ENCODE measurements at places on chromosomes 7 and 10.

- no peak for DNase-seq
Observed at GRCh38 chr7:13276977-13277376, 589.5 kb downstream of the ARL4A start.

DNA sequence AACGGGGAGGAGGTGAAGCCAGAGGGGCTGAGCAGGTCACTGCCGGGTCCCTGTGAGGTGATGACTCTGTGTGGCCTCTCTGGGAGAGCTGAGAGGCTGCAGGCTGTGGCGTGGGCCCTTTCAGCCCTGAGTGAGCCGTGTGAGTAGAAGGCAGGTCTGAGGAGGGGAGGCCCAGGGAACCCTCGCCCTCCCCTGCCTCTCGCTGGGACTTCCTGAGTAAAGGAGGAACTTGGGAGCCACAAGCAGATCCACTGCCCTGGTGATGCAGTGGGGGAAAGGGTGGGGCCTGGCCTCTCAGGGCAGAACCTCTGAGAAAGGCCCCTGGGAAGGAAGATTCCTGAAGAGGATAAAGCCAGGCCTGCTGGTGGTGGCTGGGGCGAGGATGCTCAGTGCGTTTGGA, 22.8 kb downstream of the EEPD1 start:
- peak; percentile 74 for DNase-seq

GRCh38 chr7:34949361-34949760, 87.9 kb downstream of the DPY19L1 start:
- no peak for DNase-seq

- DNase-seq: no peak
Observed at GRCh38 chr7:37666026-37666799, 17.4 kb upstream of the GPR141 start.

DNA sequence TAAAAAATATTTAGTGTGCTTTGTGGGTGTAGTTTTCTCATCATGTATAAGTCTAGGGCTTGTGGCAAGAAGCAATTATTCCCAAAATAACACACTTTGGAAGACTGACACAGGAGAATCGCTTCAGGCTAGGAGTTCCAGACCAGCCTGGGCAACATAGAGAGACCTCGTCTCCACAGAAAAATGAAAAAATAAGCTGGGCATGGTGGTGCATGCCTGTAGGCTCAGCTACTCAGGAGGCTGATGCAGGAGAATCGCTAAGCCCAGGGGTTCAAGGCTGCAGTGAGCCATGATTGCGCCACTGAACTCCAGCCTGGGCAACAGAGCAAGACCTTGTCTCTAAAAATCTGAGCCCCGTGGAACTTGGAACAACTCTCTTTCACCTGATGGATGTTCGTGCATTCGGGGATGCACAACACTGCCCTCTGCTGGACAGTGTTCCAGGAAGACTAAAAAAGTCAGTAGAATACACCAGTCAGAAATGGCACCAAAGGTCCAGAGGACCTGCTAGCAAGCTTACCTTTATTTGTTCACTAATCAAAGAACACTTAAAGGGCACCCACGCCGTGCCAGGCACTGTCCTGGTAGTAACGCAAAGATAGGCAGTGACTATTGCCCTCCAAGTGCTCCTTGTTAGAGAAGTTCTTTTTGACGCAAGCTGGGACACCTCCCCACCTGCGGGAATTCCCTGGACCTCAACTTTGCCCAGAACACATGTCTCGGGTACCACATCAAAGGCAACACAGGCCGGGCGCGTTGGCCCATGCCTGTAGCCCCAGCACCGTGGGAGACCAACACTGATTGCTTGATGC, 81.9 kb upstream of the CALN1 start:
- DNase-seq: peak; percentile 47

GRCh38 chr7:149060156-149060555, 30.4 kb downstream of the ZNF786 start:
- DNase-seq: no peak

DNA sequence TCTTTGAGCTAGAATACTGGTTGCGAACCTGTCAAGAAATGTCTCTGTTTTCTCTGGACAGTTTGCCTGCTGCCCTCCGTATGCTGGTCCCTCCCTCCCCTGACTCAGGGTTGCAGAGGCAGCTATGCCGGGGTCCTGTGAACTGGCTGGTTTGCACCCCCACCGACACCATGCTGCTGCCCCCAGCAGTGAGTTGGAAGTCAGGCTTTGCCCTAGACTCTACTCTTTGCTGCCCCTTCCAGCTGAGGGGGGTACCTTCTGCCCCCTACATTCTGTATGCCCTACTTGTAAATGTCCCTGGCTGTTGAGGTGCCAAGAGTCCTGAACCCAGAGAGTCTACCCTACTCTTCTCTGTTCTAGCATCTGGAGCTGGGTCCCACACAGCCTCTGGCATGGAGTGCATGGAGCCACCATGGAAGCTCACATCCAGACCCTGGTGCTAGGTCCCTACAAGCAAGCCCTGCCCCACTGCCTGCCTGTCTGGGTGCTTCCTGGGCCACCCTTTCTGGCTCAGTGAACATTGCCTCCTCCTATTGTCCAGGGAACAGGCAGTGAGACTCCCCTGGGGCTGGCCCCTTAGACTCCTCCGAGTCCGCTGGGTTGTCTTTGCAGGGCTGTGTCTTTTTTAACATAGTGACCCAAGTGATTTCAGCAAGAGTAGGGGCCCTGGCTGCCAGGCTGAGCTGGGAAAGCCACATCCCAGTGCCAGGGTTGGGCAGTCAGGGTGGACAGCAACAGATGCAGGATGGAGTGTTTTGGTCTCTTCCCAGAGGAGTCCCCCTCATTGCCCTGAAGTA, 138.9 kb downstream of the ADCY1 start:
- no peak for DNase-seq

GRCh38 chr7:41928781-41929180, 225.9 kb upstream of the INHBA start:
- no peak for DNase-seq

- DNase-seq: no peak
Observed at GRCh38 chr7:127865466-127865865, 165.8 kb downstream of the LRRC4 start.
